ENCODE measurements at places on chromosomes 3 and 15. TPM values are rescaled to one million over a fixed set of nuclear protein-coding genes. Genes with fewer than 3 reads are reported as not detected.

GOLGA6A gene
- 0.07 TPM for total RNA-seq

SLC2A2 gene
- not detected for total RNA-seq

REC114 gene
- total RNA-seq, result not detected

EFCC1 gene
- not detected for total RNA-seq

FILIP1L gene
- 23.8 TPM for total RNA-seq

All from smooth muscle cell of the pulmonary artery (primary cell).